Endothelial cell (in vitro differentiated cells): ENCODE measurements at places on chromosomes 11 and 22. TPM values are rescaled to one million over a fixed set of nuclear protein-coding genes. Genes with fewer than 3 reads are reported as not detected.

The TNNT3 gene
- total RNA-seq: not detected

The TRIM51 gene
- not detected for total RNA-seq

The GDPD5 gene
- 674 TPM for total RNA-seq

The DHCR7 gene
- total RNA-seq: 130 TPM

The MS4A15 gene
- total RNA-seq: not detected

The MGAT3 gene
- 0.87 TPM for total RNA-seq

The NNMT gene
- not detected for total RNA-seq

The NXPE1 gene
- not detected for total RNA-seq

The TUB gene
- total RNA-seq: 2.9 TPM

The MMP7 gene
- total RNA-seq: not detected

The MS4A6E gene
- not detected for total RNA-seq

The CENPM gene
- 5.2 TPM for total RNA-seq

The HSPB2 gene
- total RNA-seq: not detected

DNA sequence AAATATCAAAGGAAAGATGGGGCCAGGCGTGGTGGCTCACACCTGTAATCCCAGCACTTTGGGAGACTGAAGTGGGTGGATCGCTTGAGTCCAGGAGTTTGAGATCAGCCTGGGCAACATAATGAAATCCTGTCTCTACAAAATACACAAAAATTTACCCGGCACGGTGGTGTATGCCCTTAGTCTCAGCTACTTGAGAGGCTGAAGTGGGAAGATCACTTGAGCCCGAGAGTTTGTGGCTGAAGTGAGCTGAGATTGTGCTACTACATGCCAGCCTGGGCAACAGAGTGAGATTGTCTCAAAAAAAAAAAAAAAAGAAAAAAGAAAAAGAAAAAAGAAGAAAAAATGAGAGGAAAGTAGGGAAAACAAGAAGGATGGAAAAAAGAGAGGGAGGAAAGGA, 3.8 kb upstream of the TRIM6 start:
- peaks cover 14% of the 10 kb centered on the region for H3K4me1 ChIP-seq
- no peak overlapping the region for H3K4me3 ChIP-seq
- H3K36me3 ChIP-seq: peaks cover 14% of the 10 kb centered on the region
- no peak for DNase-seq
- H3K27ac ChIP-seq: no peak overlapping the region

GRCh38 chr22:19178065-19178656, 375 bp downstream of the SLC25A1 start:
- H3K4me3 ChIP-seq: no peak overlapping the region
- no peak overlapping the region for H3K27ac ChIP-seq
- peaks cover 3% of the 10 kb centered on the region for H3K36me3 ChIP-seq
- peaks cover 3% of the 10 kb centered on the region for H3K27me3 ChIP-seq

GRCh38 chr11:8315954-8316353, 52.3 kb upstream of the LMO1 start:
- H3K36me3 ChIP-seq: no peaks in the 10 kb centered on the region
- H3K27me3 ChIP-seq: peaks cover 7% of the 10 kb centered on the region
- H3K4me1 ChIP-seq: no peaks in the 10 kb centered on the region
- no peak overlapping the region for H3K4me3 ChIP-seq
- DNase-seq: no peak

GRCh38 chr11:95072948-95073347, 6.2 kb downstream of the SRSF8 start:
- H3K36me3 ChIP-seq: no peaks in the 10 kb centered on the region
- no peak overlapping the region for H3K27ac ChIP-seq
- no peak for DNase-seq
- peaks cover 8% of the 10 kb centered on the region for H3K4me1 ChIP-seq

- peaks cover 30% of the 10 kb centered on the region for H3K4me1 ChIP-seq
- H3K4me3 ChIP-seq: no peak overlapping the region
- H3K27ac ChIP-seq: no peak overlapping the region
- no peaks in the 10 kb centered on the region for H3K36me3 ChIP-seq
- DNase-seq: no peak
- H3K27me3 ChIP-seq: no peaks in the 10 kb centered on the region
Measured at GRCh38 chr22:39940757-39941305, 19.4 kb upstream of the TMA7B start.

DNA sequence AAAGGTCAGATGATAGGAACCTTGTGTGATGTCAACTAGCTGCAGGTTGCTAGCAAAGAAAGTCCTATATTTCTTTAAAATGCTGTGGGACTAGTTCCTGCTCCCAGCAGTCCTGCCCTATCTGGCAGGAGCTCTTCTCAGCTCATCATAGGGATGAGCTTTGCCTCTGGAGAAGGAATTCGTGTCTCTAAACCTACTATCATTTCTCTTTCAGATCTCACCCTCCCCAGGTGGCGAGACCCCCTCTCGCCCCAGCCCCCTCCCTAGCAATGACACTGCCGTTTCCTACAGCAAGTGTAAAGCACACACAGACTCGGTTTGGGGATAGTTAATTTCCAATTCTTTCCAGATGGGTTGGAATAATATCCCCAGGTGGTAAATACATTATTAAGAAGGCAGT, 533.3 kb downstream of the OPCML start:
- H3K4me3 ChIP-seq: no peak overlapping the region
- DNase-seq: no peak
- H3K27ac ChIP-seq: no peak overlapping the region
- no peaks in the 10 kb centered on the region for H3K27me3 ChIP-seq
- H3K4me1 ChIP-seq: no peaks in the 10 kb centered on the region
- H3K36me3 ChIP-seq: no peaks in the 10 kb centered on the region

DNA sequence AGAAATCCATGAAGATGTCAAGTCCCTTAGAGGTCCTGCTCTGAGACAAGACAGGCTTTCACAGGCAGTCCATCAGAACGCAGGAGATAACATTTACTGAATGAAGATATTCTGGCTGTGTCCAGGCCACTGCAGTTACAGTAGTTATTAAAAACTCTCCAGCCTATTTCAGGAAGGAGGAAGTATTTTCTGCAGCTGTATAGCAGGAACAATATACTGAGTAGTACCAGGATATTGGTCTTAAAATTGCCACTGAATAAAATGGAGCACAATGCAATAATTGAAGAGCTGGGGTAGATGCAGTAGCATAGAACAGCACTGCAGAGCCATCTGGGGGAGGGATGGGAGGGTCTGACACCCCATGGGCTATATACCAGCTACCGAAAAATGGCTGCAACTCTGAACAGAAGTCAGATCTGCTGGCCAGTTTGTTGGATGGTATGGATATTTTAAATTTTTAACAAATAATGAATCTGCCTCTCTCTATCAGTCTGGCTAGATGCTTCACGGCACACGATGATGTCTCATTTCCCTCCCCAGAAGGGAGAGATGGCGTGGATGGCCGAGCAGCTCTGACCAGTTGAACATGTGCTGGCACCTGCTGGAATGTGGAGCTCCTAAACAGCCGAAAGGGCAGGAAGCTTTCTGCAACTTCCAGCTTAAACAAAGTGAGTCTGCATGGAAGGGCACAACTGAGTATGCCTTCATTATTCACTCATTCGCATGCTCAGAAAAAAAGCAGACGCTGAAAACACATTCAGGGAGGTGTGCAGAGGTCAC, 342.1 kb upstream of the SYN3 start:
- no peaks in the 10 kb centered on the region for H3K36me3 ChIP-seq
- no peak for DNase-seq
- H3K27ac ChIP-seq: no peak overlapping the region

- H3K27me3 ChIP-seq: peaks cover 2% of the 10 kb centered on the region
- H3K4me3 ChIP-seq: no peak overlapping the region
- no peaks in the 10 kb centered on the region for H3K36me3 ChIP-seq
- DNase-seq: no peak
- H3K4me1 ChIP-seq: peaks cover 33% of the 10 kb centered on the region
Measured at GRCh38 chr22:43643387-43643786, 168.7 kb downstream of the EFCAB6 start.

DNA sequence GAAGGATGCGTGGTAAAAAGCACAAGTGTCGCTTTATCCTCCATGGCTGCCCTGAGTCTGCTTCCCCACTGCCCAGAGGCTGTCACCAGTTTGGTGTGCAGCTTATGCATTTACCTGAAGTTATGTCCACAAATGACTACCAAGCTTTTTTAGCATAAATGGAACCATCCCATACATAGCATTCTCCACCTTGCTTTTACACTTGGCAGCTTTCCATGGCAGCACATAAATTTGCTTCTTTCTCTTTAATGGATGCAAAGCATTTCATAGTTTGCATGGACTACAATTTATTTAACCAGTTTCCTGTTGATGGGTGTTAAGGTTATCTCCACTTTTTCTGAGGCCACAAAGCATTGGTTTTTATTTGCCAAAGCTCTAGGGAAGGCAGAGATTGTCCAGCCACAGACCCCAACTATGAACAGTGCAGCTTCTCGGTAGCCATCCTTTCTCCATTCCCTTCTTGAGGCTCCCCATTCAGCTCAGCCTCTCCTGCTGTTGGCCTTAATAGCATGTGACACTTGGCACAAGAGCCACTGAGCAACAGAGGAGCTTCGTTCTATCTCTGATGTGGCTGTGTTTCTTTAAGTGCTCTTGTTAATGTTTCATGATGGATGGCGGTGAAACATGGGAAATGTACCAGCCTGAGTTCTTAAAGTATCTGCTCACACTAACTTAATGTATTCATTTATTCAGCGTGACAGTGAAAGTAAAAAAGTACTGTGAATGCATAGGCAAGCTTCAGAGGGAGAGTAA, 59.8 kb upstream of the NAV2 start:
- no peak overlapping the region for H3K27ac ChIP-seq
- DNase-seq: no peak
- H3K27me3 ChIP-seq: no peaks in the 10 kb centered on the region

DNA sequence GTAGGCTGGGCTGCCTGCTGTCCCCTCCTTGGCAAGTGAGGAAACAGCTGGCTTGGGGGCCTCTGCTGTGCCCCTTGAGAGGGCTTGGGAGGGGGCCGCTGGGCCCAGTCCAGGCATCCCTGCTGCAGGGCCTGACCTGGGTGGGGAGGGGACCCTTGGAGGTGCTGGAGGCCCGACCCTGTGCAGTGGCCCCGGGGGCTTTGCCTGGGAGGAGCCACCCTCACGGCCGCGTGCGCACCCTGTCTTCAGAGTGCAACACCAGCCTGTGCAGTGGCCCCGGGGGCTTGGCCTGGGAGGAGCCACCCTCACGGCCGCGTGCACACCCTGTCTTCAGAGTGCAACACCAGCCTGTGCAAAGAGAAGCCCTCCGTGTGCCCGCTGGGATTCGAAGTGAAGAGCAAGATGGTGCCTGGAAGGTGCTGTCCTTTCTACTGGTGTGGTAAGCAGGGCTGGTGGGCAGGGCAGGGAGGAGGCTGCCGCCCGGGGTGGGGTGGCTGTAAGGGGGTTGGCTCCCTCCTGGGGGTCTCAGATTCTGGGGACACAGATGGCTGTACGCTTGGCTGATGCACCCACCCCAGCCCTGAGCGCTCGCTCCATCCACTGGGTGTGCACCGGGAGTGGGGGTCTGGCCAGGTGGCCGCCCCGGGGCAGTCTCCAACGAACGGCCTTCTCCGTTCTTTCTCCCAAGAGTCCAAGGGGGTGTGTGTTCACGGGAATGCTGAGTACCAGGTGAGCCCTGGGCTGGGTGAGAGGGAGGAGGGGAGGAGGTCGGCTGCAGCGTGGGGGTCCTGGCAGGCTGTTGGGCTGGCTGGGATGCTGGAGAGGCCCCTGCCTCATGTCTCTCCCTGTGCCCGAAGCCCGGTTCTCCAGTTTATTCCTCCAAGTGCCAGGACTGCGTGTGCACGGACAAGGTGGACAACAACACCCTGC, 32.9 kb downstream of the MUC2 start:
- no peaks in the 10 kb centered on the region for H3K36me3 ChIP-seq
- no peak overlapping the region for H3K4me3 ChIP-seq
- H3K4me1 ChIP-seq: no peaks in the 10 kb centered on the region
- H3K27me3 ChIP-seq: no peaks in the 10 kb centered on the region
- DNase-seq: no peak

DNA sequence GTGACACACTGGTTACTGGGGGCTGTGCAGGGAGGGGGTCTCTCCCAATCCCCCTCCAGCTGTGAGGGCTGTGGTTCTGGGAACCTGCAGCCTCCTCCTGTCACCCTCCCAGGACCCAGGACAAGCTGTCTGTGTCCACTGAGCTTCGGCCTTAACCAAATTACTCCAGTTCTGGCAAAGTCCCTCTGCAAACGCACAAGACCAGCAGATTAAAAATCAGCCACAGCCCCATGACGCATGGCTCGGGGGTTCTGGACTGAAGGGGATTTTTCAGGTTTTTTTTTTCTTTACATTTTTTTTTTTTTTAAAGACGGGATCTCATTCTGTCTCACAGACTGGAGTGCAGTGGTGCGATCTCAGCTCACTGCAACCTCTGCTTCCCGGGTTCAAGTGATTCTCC, 32.2 kb upstream of the A4GALT start:
- no peak overlapping the region for H3K27ac ChIP-seq
- DNase-seq: no peak
- no peak overlapping the region for H3K4me3 ChIP-seq
- peaks cover 2% of the 10 kb centered on the region for H3K4me1 ChIP-seq
- no peaks in the 10 kb centered on the region for H3K27me3 ChIP-seq

DNA sequence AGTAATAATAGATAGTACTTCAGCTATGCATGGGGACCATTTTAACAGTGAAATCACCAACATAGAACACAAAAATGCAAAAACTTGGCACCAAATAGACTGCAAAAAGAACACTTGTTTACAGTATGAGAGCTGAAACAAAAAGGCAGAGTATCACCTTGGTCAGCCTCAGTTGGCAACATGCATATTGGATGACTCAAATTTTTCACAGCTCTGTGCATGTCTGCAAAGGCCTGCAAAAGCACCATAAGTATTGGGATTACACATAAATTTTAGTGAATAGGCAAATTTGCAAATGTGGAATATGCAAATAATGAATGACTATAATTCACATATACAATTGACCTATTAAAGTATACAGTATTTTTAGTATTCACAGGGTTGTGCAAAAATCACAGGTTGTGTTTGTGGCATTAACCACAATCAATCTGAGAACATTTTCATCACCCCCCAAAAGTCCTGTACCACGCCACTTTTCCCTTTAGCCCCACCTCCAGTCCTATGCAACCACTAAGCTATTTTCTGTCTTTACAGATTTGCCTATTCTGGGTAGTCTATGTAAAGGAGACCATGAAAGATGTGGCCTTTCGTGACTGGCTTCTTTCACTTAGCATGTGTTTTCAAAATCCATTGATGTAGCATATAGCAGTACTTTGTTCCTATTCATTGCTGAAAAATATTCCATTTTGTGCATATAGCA, 47.2 kb downstream of the CCDC15 start:
- no peak for DNase-seq
- no peak overlapping the region for H3K4me3 ChIP-seq
- H3K4me1 ChIP-seq: peaks cover 7% of the 10 kb centered on the region
